Activated CD8-positive, alpha-beta memory T cell treated with anti-CD3 and anti-CD28 coated beads, Interleukin-2, amount 50 U/mL, for 4 hours (primary cell): ENCODE measurements at places on chromosomes 5 and 9.

GRCh38 chr5:141363952-141364660 lies at the start of gene PCDHGA5:
Gene PCDHGA5 (plus strand): TSS chr5:141364162. CDS start chr5:141364331, 169 bp downstream.
- no peak for DNase-seq

DNA sequence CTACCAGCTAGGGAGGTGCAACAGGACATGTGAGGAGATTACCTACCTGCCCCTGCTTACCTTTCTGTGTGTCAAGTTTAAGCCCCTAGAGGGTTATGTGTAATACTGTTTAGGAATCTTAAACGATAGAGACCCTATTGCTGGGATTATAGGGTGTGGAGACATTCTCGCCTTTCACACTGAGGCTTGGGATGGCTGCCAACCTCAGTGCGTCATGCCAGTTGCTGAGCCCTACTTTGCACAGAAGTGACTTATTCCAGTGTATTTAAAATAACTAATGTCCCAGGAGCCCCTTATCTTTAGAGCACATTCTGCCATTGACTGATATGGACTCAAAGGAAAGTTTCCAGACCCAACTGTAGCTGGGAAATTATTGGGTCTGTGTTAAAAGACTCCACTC lies 76.6 kb upstream of the XPA start:
- no peak for DNase-seq

DNA sequence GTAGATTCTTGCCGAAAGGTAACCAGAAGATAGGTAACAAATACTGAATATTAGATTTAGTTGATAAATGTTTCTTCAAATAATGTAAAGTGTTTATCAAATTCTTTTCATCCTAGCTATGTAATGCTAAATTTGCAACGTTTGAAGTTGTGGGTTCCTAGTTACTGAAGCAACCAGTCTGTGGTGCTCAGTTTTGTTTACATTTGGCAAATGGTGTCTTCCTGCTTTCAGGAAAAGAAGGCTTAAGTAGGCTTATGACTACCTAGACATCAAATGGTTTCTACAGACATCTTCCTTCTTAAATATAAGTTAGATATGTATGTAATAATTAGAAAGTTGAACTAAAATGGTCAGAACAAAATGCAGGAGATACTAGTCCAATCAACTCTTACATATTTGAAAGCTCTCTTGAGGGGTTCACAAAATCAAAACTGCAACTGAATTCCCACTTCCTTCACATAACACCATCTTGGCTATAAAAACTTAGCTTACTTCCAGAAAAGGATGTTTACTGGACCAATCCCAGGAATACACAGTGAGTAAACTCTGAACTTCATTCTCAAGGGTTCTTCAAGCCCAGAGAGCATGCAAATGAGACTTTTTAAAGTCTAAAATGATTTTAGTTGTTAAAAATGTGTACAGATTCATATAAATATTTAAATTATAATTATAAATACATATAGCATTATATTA lies 125.7 kb upstream of the ITGA1 start:
- DNase-seq, result no peak

- DNase-seq, result no peak
These were observed 598.3 kb downstream of the CCDC171 start for GRCh38 chr9:16150938-16151650.

DNA sequence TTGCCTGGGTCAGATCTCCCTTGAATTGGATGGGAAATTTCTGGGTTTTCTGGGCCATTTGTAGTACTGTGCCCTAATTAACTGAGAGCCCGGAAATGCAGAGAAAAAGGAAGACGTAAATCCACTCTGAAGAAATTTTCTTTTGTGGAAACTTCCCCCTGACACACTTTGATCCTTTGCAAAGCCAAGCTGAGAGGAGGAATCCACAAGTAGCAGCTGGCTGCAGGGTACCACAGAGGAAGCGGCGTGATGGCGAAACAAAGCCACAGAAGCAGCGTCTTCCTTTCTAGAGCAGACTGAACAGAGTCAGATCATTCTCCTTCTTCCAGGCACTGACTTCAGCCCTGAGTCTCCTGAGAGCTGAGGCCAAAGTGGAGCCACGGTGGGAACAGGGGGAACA lies 47.1 kb upstream of the ZNF354A start:
- DNase-seq, result no peak

- no peak for DNase-seq
These were observed 76.3 kb upstream of the ORM1 start for GRCh38 chr9:114246558-114246957.

GRCh38 chr5:143642791-143643190 lies 169.2 kb upstream of the HMHB1 start:
- no peak for DNase-seq

GRCh38 chr5:55344392-55344992 lies 36.7 kb downstream of the MTREX start:
- DNase-seq, result peak; percentile 64

DNA sequence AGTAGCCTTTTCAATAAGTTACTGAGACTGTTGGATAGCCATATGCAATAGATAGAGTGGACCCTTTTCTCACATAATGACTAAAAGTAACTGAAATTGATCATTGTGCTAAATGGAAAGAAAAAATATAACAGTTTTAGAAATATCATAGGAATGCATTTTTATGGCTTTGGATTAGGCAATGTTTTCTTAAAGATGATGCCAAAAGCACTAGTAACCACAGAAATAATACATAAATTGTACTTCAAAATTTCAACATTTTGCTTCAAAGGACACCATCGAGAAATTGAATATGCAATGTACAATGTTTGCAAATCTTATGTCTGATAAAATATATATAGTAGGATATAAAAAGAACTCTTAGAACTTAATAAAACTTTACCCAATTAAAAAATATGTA lies 1267.5 kb upstream of the CDH9 start:
- DNase-seq, result no peak

- DNase-seq, result no peak
These were observed 387.8 kb downstream of the GADD45G start for GRCh38 chr9:89992326-89993198.

DNA sequence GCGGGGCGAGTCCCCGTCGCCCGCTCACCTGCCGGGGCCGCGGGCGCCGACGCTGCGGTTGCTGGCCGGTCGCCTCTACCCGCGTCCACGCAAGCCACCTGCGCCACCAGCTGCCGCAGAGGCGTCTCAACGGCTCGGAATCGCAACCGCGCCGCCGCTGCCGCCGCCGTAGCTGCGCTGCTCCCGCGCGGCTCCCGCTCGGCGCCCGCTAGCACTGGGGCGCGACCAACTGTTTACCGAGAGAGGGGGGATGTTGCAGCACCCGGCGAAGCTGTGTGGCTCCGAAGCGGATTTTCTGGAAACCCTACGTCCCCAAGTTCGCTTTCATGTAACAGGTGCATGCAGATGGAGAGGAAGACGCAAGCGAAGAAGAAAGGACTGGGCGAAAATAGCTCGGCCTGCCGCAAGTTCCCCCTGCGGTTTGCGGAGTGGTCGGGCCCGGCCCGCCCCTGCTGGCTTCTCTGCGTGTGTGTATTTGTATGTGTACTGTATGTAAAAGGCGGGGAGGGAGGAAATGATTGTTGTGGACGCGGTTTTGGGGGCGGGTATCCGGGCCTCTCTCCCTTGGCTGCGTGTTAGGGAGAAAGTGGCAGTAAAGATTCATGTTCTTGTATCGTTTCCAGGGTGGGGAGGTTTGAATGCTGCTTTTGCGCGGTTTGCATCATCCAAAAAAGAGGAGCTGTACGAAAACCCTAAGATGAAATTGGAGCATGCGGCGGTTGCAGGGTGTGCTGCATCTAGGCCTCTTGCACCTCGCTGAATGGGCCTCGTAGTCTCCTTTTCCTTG lies at the start of gene PSIP1:
Gene PSIP1 (minus strand): TSS at position 182 of the 787 bp plus-strand sequence. CDS start 782 bp downstream, outside the sequence.
- DNase-seq, result peak; percentile 80

- no peak for DNase-seq
These were observed 19.5 kb downstream of the MARCHF6 start for GRCh38 chr5:10372726-10373709.

GRCh38 chr5:83368319-83368718 lies 103.2 kb upstream of the VCAN start:
- DNase-seq, result no peak

GRCh38 chr5:132799392-132799791 lies 13.7 kb upstream of the SOWAHA start:
- no peak for DNase-seq

DNA sequence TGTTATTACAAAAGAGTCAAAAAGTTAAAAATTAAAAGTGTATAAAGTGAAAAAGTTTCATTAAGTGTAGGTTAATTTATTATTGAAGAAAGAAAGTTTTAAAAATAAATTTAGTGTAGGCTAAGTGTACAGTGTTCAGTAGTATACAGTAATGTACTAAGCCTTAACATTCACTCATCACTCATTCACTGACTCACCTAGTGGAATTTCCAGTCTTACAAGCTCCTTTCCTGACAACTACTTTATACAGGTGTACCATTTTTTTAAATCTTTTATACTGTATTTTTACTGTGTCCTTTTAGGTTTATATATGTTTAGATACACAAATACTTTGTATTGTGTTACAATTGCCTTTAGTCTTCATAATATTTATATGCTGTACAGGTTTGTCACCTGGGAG lies 530.2 kb upstream of the FAM174A start:
- no peak for DNase-seq

- no peak for DNase-seq
These were observed 195.6 kb downstream of the KIAA0825 start for GRCh38 chr5:94422812-94423211.

- no peak for DNase-seq
These were observed 71.3 kb upstream of the VCAN start for GRCh38 chr5:83400241-83400640.

GRCh38 chr5:103375863-103376591 lies 117.5 kb downstream of the MACIR start:
- DNase-seq, result no peak

GRCh38 chr9:108108852-108109448 lies 619.4 kb upstream of the KLF4 start:
- DNase-seq, result no peak

DNA sequence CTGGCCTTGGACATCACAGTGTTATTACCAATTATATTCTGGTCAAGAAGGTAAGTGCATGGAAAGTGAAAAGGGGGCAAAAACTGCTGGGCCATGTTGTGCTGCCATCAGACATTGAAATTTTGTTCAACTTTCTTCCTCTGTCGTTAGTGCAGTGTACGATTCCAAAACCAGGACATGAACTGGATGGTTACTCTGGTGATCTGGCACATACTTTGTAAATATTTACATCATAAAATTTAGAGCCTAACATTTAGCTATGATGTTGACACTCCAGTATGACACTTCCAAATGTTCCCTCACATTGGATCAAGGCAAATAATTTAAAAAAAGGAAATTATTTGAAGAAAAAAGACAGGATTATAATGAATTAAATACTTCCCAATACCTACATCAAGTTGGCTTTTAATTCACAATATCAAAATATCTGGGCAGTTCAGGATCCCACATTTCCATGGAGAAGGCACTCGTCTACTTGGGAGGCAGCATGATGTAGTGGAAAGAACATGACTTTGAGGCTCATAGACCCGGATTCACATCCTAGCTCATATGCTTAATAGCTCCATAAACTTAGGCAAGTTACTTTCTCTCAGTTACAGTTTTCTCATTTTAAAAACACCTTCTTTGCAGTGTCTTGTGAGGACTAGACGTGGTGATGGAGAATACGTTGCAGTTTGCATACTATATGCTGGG lies 342.5 kb upstream of the MPDZ start:
- no peak for DNase-seq

- no peak for DNase-seq
These were observed 115.3 kb downstream of the MARCHF11 start for GRCh38 chr5:16064135-16064893.

DNA sequence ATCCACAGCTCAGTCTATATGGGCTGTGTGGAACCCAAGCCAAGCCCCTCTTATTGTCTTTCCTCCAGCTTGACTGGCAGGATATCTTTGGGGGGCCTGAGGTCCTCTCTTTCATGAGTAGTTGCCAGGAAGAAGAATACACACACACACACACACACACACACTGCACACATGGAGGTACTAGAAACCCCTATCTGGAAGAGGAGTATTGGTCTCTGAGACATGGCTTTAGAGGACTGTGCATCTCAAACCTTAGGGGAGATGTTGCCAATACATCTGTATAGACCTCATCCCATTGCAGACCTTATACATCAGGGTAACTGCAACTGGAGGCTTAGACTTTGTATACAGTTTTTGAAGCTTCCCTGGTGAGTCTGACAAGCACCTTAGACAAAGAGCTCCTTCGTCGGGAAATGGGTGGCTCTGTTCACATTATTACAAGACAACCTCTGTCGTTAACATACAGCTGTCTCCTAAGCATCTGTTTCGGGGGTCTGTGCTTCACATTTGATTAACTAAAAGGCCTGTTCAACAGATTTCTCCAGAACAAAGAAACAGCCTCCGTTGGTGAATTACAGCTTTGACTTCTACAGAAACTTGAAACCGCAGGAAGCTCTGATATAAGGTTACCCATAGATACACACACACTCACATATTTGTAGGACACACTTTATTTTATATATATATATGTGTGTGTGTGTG lies 5.5 kb upstream of the ENTREP1 start:
- no peak for DNase-seq

DNA sequence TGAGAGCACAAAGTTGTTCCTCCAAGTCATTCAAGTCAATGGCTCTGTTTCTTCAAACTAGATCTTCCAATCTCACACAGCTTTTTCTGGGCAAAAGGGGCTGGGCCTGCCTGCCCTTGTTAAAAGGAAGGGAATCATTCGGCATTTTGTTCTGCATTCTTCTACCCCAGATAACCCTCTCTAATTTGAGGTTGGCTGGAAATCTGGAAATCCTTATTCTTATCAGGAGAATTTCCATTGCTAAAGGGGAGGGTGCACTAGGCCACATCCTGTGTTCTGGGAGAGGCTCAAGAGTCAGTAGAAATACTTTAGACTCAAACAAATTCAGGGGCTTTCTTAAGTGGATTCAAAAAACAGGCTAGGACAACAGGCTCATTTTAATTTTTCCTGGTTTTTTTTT lies 384.7 kb upstream of the ZNF462 start:
- DNase-seq, result no peak

- DNase-seq, result no peak
These were observed 294.0 kb downstream of the EFNA5 start for GRCh38 chr5:107376546-107377276.

DNA sequence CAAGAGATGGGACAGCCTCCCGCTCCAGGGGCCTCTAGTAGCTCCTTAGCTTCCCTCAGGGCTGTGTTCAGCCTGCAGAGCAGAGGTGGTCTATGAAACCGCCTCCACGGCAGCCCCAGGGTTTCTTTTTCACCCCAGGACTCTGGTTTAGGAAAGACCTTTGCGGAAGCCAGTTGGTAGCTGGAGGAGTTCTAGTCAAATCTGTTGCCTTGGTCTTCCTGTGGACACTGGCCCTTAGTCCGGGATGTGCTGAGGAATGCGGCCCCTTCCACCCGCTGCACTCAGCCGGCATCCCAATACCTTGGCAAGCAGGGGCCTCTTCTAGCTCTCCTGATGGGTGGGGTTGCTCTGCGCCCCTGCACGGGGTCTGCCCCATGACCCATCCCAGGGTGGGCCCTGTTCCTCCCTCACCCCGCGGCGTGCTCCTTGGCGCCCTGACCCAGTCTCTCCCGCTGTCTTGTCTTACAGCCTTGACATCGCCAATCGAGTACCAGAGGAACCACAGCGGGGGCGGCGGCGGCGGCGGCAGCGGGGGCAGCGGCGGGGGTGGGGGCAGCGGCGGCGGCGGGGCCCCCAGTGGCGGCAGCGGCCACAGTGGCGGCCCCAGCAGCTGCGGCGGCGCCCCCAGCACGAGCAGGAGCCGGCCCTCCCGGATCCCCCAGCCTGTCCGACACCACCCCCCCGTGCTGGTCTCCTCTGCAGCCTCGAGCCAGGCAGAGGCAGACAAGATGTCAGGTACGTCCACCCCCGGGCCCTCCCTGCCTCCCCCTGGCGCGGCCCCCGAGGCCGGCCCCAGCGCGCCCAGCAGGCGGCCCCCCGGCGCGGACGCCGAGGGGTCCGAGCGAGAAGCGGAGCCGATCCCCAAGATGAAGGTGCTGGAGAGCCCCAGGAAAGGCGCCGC lies 94.3 kb upstream of the OTULINL start:
- DNase-seq, result no peak
